ENCODE measurements at places on chromosomes 2 and 18.

GRCh38 chr2:198321522-198322088 is 517.2 kb downstream of the PLCL1 start:
- DNase-seq, result no peak

- no peak for DNase-seq
These were observed 61.3 kb downstream of the GDF7 start for GRCh38 chr2:20728114-20728758.

GRCh38 chr2:217293607-217294006 is 433.7 kb upstream of the TNP1 start:
- DNase-seq, result no peak

GRCh38 chr2:205245001-205245400 is 437.3 kb upstream of the NRP2 start:
- no peak for DNase-seq

DNA sequence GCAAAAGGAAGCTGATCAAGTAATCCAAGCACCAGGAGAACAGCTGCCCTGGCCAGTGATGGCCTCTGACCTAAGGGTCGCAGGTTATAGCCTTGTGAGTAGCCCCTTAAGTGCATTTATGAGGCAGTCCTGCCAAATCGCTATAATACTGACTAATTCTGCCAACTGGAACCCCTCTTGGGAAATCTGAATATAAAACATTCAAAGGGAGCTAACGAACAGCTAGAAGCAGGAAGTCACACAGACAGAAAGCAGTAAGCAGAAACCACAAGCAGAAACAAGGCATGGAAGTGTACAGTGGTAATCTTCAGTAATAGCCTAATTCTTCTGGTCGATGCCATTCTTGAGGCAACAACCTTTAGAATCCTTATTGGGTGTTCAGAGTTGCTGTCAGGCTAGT is 521.3 kb downstream of the METTL4 start:
- DNase-seq, result no peak

GRCh38 chr2:165256618-165257017 is 17.4 kb downstream of the SCN2A start:
- no peak for DNase-seq

GRCh38 chr2:8234253-8234652 is 447.6 kb upstream of the ID2 start:
- DNase-seq, result no peak

DNA sequence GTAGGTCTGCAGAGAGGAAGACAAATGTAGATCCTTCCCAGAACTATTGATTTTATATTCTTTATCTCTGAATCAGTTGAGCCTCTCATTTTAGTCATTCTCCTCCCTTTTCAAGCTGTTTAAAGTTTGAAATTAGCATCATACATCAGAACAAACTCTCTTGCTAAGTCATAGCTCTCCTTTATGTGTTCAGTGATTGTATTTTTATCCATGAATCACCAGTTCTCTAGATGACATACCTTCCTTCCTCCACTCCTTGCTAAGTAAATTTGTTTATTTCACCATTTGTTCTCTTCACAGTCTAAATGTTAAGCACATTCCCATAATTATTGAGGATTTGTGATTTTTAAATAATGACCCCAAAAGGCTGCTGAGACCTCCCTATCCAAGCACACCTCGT is 63.5 kb upstream of the RAPGEF4 start:
- no peak for DNase-seq

GRCh38 chr2:241873081-241873802 is 3.7 kb downstream of the RTP5 start:
- no peak for DNase-seq

GRCh38 chr2:70523996-70524965 is 29.3 kb downstream of the TGFA start:
- DNase-seq, result no peak

GRCh38 chr2:217650716-217651360 is 352.0 kb downstream of the TNS1 start:
- no peak for DNase-seq

GRCh38 chr2:132422736-132423135 is 6.1 kb downstream of the GPR39 start:
- DNase-seq, result no peak

GRCh38 chr18:75173125-75173432 is 35.9 kb downstream of the PTGR3 start:
- no peak for DNase-seq

DNA sequence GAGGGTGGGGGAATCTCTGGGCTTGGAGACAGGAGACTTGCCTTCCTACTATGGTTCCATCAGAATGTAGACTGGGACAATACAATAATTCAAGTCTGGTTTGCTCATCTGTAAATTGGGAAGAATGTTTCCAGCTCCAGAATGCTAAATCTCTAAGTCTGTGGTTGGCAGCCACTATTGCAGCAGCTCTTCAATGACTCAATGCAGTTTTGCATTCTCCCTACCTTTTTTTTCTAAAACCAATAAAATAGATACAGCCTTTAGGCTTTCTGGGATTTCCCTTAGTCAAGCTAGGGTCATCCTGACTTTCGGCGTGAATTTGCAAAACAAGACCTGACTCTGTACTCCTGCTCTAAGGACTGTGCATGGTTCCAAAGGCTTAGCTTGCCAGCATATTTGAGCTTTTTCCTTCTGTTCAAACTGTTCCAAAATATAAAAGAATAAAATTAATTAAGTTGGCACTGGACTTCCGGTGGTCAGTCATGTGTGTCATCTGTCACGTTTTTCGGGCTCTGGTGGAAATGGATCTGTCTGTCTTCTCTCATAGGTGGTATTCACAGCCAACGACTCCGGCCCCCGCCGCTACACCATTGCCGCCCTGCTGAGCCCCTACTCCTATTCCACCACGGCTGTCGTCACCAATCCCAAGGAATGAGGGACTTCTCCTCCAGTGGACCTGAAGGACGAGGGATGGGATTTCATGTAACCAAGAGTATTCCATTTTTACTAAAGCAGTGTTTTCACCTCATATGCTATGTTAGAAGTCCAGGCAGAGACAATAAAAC is 6.5 kb downstream of the TTR start:
- no peak for DNase-seq

GRCh38 chr2:42562474-42563144 is 5.8 kb upstream of the MTA3 start:
- DNase-seq, result no peak

GRCh38 chr18:32271672-32272208 is 81.9 kb downstream of the MEP1B start:
- no peak for DNase-seq

DNA sequence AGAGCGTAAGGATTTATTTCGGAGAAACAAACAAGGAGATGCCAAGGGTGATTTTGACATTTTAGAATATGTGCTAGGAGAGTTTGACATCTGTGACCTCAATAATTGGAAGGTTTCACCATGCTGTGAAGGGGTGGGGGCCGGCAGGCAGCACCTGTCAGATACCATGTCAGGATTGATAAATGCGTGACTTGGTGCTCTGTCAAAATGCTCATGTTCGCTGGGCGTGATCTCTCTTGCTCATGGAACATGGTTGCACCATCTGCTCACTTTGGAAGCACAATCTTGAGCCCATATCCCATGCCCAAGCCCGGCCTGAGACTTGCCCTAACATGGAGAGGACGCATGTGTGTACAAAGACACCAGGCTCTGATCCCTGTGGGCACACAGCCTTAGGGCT is 347.6 kb downstream of the RNF144A start:
- no peak for DNase-seq

- no peak for DNase-seq
These were observed 57.4 kb upstream of the APCDD1 start for GRCh38 chr18:10397004-10397403.

DNA sequence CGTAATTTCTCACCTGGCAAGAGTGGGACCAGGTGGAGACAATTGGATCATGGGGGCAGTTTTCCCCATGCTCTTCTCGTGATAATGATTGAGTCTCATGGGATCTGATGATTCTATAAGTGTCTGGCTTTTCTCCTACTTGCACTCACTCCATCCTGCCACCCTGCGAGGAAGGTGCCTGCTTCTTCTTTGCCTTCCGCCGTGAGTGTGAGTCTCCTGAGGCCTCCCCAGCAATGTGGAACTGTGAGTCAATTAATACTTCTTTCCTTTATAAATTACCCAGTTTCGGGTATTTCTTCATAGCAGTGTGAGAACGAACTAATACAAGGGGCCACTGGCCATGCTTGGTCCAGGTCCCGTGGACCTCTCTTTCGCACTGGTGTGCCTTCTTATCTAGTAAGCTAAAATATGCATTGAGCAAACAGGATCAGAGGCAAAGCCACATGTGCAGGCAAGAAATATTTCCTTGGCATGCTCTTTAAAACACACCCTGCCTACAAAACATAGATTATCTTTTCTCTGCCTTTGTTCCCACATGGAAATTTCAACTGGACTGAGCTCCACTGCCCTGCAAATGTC is 821.1 kb downstream of the TRIB2 start:
- no peak for DNase-seq

GRCh38 chr18:48800466-48800865 is 150.3 kb downstream of the SMAD7 start:
- DNase-seq, result no peak

GRCh38 chr2:40027968-40028367 is 248.9 kb upstream of the THUMPD2 start:
- no peak for DNase-seq

DNA sequence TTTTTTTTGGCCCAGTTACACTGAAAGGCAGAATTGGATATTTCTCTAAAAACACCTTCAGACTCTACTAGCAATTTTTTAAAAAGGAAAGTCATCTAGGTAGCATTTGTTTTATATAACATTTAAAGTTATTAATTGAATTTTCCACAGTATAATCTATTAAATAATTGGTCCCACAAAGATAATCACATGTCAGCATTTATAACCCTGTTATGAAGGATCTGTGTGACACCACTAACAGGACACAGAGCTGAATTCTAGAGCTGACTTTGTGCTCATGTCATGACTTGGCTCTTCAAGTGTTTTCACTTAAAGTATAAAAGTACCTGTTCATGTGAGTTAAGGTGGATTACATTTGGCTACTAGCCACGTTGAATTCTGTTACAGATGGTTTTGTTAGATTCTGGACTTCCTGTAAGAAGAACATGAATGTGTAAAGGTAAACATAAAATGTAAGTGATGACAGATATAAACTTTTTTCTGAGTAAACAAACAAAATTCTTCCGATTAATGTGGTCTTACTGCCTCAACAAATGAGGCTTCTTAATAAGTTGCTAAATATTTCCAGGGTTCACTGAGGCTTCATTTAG is 69.1 kb upstream of the PROKR1 start:
- no peak for DNase-seq

DNA sequence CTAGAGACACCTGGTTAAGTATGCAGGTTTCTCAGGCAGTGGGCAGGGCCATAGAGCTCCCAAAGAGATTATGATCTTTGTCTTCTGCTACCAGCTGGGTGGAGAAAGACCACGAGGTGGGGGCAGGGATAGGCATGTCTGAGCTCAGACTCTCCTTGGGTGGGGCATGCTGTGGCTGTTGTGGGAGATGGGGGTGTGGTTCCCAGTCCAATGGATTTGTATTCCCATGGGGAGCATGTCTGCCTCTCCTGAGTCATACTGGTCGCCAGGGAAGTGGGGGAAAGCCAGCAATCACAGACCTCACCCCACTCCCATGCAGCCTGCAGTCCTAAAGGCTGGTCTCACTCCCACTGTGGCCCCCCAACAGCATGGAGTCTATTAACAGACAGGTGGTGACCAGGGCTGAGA is 31.4 kb upstream of the RHOB start:
- no peak for DNase-seq

DNA sequence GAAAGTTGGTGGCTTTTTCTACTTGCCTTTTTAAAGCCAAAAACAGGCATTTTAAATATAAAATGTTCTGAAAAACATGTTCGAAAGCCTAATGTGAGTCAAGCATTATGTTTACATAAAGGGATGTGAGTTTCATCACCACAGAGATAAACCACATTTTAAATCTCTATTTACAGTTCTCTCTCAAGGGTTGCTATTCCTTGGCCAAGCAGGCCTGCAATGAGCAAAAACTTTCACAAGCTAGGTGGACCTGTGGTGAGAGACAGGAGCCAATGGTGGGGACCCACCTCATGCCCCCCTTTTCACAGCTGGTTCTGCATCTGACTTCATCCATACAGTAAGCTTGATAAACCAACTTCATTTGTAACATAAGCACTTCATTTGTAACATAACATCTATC is 65.1 kb downstream of the CUL3 start:
- DNase-seq, result no peak

GRCh38 chr2:205352593-205352992 is 329.7 kb upstream of the NRP2 start:
- no peak for DNase-seq

- no peak for DNase-seq
These were observed 158.5 kb downstream of the FTCDNL1 start for GRCh38 chr2:199692489-199692888.

DNA sequence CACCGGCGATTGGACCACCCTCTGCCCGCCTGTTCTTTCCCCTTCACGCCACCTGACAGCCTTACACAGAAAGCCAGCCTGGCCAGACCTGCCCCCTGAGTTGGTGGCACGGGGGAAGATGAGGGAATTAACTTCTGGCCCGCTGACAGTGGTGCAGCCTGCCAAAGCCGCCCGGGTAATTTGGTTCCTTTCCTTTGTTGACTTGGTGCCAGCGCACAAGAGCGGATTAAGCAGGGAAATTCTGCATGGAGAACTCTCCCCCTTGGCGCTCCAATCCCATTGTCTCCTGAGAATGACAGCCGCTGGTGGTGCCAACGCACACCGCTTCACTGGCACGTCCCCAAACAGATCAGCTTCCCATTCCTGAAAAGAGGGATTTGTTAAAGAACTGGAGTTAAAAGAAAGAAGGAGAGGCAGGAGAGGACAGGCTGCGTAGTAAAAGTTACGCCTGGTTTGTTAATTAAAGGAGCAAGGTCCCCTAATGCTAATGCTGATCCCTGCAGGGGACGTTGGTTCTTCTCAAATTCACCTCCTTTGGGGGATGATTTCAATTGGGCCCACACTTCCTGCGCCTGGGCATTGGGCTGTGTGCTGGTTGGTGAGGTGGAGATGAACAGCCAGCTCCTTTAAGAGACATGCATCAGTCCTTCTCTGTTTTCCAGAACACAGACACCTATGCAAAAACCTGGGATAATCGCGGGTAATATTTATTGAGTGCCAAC is 286.8 kb downstream of the MYCN start:
- DNase-seq, result no peak

DNA sequence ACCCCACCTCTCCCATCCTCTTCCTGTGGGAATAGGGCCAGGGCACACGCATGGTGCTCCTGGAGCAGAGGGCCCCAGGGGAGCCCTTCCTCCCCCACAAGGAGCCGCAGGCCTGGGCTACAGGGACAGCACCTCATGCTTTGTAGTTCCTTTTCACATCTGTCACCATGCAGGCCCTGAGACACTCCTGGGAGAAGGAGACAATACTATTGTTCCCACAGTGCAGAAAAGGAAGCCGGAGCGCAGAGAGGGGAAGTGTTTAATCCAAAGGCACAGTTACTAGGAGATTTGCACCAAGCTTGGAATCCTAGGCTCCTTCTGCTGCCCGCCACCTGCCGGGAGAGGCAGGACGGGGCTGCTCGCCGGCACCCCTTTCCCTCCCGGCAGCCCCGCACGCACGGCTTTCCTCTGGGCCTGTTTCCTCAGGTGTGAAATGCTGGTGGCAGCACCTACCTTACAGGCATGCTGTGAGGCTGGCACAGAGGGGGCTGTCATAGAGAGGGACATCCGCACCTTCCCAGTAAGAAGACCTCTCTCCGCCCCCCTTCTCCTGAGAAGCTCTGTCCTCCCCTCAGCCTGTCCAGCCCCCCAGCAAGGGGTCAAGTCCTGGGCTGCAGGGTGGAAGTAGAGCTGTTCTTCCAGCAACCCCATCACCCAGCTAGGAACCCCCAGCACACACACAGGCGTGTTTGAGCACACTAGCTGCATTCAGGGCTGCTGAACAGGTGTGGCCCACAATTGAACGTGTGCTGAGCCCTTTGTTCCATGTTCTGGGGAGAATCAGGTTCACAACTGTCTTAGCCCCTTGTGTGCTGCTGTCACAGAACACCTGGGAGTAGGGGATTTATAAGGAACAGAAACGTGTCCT is 62.6 kb downstream of the SMAD7 start:
- no peak for DNase-seq

Measured in cortex of kidney (tissue), 1 donor.